Calu3 (cell line): ENCODE measurements at places on chromosomes 7 and 10. TPM values are rescaled to one million over a fixed set of nuclear protein-coding genes. Genes with fewer than 3 reads are reported as not detected.

The ADAM22 gene
- 3.0 and 3.2 TPM in 2 replicates for total RNA-seq

GRCh38 chr10:4058514-4059029 lies 273.6 kb upstream of the KLF6 start:
- no peak for DNase-seq

DNA sequence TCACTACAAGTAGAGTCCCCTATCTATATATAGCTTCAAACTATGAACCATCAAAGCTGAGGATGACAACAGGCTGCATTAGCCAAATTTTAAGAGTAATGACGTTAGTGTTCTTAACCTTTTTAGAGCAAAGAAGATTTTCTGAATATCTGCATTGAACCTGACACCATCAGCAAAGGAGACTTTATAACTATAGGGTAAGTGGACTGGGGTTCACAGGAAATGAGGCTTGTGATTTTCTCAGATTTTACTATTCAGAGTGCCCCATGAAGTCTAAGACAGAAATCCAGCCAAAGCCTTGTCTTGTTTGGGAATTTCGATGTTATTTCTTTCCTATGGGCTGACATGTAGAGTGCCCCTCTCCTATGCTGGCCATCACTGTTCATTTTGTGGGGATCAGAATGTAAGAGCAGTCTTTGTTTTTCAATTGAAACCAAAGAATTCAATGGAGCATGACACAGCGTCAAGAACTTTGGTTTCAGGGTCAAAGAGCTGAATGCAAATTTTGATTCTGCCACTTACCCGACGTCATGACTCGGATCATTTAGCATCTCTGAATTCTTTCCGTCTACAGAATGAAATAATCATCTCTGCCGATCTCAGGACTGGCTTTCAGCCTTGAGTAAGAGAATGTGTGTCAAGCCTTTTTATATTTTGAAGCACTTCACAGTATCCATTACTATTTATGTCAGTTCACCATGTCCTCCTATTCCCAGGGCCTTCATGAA lies 52.7 kb downstream of the DENND11 start:
- DNase-seq: no peak

GRCh38 chr10:132146271-132146671 lies 40.5 kb upstream of the DPYSL4 start:
- no peak for DNase-seq

The GNG11 gene
- 2.6 and 3.5 TPM in 2 replicates for total RNA-seq

DNA sequence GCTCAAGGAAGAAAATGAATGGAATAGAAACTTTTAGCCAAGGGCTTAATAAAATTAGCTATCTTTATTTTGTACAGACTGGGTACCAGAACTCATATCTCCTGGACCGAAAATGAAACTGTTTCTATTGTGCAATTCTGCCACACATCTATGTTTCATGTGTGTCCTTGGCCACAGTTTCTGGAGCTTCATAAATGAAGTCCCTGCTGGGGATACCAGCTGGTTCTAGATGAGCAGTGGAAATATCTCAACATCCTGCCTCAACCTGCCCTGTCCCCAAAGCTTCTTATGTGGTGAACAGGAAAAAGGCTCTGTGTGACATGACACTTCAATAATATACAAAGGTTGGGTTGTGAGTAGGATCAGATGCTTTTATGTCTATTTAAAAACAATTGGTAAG lies 310.1 kb upstream of the SORCS1 start:
- DNase-seq: no peak
